ENCODE measurements at places on chromosomes 5 and 9. TPM values are rescaled to one million over a fixed set of nuclear protein-coding genes. Genes with fewer than 3 reads are reported as not detected.
A peak's percentile ranks its signal among the peaks of the same experiment; 100 is the strongest.

CTSV gene
- 0.54 TPM for total RNA-seq

GRCh38 chr5:126139773-126140172 is 283.4 kb upstream of the GRAMD2B start:
- DNase-seq, result peak; percentile 7

GFI1B gene
- total RNA-seq, result not detected

RGMB gene
- total RNA-seq, result 74.4 TPM

- no peak for DNase-seq
These were observed 114.7 kb downstream of the SNX18 start for GRCh38 chr5:54632131-54632701.

PRR16 gene
- 10.6 TPM for total RNA-seq
